Esophagus muscularis mucosa (tissue), 4 donors: ENCODE measurements at places on chromosomes 5 and 9.

GRCh38 chr5:20678386-20678785, 690.4 kb upstream of the CDH18 start:
- H3K27me3 ChIP-seq = no peaks in the 10 kb centered on the region
- H3K4me1 ChIP-seq = no peaks in the 10 kb centered on the region
- no peak overlapping the region for H3K27ac ChIP-seq
- H3K36me3 ChIP-seq = no peaks in the 10 kb centered on the region
- no peak overlapping the region for H3K4me3 ChIP-seq

DNA sequence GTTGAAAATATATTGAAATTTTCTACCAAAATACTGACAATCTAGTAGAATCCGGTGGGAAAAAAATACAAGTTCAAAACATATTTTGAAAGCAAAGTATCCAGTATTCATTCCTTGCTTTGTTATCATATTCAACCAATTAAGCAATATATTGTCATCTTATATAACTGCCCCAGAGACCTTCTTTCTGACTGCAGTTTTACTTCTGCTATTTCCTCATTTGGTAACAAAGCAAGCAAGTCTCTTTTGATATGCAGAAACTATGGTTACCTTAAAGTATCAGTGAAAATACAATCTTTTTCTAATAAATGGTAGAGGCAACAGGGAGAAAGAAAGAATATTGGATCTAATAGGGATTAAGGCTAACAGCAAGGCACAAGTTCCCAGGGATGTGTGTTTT, 663.7 kb upstream of the MEF2C start:
- H3K27ac ChIP-seq = no peak overlapping the region
- H3K27me3 ChIP-seq = no peaks in the 10 kb centered on the region
- H3K4me1 ChIP-seq = peaks cover 12% of the 10 kb centered on the region
- DNase-seq = no peak

- peak within 1 kb of the TSS; percentile 85 for H3K27ac ChIP-seq
- H3K4me3 ChIP-seq = peak within 1 kb of the TSS; percentile 83
- peak; percentile 94 for DNase-seq
- H3K27me3 ChIP-seq = no peaks in the 10 kb centered on the region
- H3K36me3 ChIP-seq = no peaks in the 10 kb centered on the region
- peaks cover 39% of the 10 kb centered on the region for H3K4me1 ChIP-seq
Measured at GRCh38 chr5:149141224-149141956, at the start of gene ABLIM3. ABLIM3 (plus strand) TSS chr5:149141493; CDS start chr5:149142096, 603 bp downstream.

DNA sequence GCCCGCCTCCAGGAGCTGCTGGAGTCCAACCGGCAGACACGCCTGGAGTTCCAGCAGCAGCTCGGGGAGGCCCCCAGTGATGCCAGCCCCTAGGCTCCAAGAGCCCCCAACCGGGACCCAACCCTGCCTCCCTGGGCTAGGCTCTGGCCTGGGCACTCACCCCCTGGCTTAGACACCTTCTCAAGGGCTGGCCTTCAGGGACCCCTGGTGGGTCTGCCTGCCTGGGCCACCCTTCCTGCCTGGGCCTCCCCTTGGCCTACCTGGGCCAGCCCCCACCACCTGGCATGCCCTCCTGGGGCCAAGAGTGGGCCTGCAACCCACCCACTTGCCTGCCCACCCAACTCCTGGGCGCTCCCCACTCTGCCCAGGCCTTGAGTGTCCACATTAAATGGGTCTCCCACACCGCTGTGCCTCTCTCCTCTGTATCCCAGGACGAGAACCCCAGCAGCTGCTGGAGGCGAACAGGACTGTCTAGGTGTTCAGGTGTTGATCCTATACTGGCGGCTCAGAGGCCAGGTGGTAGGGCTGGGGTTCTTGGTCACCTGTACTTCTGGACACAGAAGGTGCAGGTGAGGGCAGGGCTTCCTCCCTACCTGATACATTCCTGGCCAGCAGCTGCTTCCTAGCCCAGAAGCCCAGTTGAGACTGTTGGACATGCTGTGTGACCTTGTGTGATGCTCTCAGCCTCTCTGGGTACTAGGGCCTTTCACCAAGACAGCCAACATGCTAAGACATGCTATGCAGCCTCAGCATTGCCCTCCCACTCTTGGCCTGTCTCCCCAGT, 3.6 kb downstream of the BBLN start:
- H3K4me3 ChIP-seq = no peak overlapping the region
- DNase-seq = no peak
- H3K4me1 ChIP-seq = peaks cover 20% of the 10 kb centered on the region

GRCh38 chr5:166551384-166551783, 1740.1 kb upstream of the WWC1 start:
- no peaks in the 10 kb centered on the region for H3K4me1 ChIP-seq
- H3K27ac ChIP-seq = no peak overlapping the region
- H3K36me3 ChIP-seq = no peaks in the 10 kb centered on the region
- no peak overlapping the region for H3K4me3 ChIP-seq

GRCh38 chr5:146890731-146891440, 12.3 kb upstream of the PPP2R2B start:
- H3K27ac ChIP-seq = no peak overlapping the region
- H3K4me1 ChIP-seq = no peaks in the 10 kb centered on the region
- H3K36me3 ChIP-seq = no peaks in the 10 kb centered on the region

GRCh38 chr5:14165375-14166106, 22.4 kb downstream of the TRIO start:
- no peak overlapping the region for H3K4me3 ChIP-seq
- H3K4me1 ChIP-seq = peaks cover 78% of the 10 kb centered on the region
- peak; percentile 42 for DNase-seq
- H3K36me3 ChIP-seq = no peaks in the 10 kb centered on the region
